Left ventricle myocardium superior (tissue), 1 donor: ENCODE measurements at places on chromosomes 4 and X. TPM values are rescaled to one million over a fixed set of nuclear protein-coding genes. Genes with fewer than 3 reads are reported as not detected.
A peak's percentile ranks its signal among the peaks of the same experiment; 100 is the strongest.

XAGE5 gene
- not detected for total RNA-seq

GRCh38 chr4:141609243-141609642 is 27.1 kb upstream of the IL15 start:
- DNase-seq = peak; percentile 34

DDX60 gene
- 5.6 TPM for total RNA-seq

DNA sequence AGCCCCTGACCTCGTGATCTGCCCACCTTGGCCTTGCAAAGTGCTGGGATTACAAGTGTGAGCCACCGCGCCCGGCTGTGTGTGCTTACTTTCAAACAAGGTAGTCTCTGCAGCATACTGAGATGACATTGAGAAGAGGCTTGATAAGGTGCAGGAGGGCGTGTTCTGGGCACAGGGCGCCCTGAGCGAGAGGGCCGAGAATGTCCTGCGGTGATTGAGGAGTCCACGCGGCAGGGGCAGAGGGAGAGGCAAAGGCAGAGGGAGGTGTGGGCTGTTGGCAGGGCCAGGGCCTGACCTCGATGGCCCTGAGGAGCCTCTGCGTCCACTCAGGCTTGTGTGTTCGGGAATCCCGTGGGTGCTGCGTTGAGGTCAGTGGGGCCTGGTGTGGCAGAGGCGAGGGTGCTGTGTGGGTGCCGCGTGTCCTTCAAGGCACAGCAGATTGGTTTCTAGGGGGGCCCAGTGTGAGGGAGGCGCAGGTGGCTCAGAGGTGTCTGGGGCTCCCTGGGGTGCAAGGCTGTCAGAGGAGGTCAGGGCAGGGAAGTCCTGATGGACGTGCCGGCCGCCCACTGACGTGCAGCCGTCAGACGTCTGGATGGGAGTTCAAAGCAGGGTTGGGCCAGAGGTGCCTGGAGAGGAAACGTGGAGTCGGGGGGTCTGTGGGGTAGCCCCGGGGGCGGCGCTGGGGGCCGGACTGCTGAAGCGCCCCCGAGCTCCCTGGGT is 12.1 kb downstream of the PCGF3 start:
- DNase-seq = no peak

GRCh38 chrX:65744965-65745364 is 77.5 kb downstream of the MSN start:
- no peak for DNase-seq

CLDN2 gene
- not detected for total RNA-seq

DMP1 gene
- not detected for total RNA-seq

DNA sequence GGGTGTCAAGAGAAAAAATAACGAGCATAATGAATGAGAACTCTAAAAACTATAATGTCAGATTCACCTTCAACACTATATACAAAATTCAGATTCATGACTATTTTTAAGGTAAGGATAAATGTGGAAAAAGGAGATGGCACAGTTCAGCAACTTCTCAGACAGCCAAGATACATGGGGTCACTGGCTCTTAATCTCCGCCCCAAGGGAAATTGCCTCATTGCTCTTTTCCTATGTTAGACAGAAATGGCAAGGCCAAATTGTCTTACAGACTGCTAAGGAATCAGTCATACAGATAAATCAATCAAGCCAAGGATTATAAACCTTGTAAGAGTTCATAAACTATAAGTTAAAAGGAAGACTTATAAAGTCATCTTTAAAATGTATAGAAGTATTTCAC is 183.4 kb downstream of the OPHN1 start:
- DNase-seq = no peak

ZDHHC15 gene
- total RNA-seq = 3.5 TPM

- DNase-seq = no peak
Measured at GRCh38 chrX:47170861-47171692, 22.6 kb upstream of the UBA1 start.

GRCh38 chrX:119638725-119639471 is 32.7 kb upstream of the NKRF start:
- DNase-seq = no peak

GRCh38 chr4:94412658-94413038 is 39.1 kb upstream of the PDLIM5 start:
- DNase-seq = no peak

CABS1 gene
- not detected for total RNA-seq

DNA sequence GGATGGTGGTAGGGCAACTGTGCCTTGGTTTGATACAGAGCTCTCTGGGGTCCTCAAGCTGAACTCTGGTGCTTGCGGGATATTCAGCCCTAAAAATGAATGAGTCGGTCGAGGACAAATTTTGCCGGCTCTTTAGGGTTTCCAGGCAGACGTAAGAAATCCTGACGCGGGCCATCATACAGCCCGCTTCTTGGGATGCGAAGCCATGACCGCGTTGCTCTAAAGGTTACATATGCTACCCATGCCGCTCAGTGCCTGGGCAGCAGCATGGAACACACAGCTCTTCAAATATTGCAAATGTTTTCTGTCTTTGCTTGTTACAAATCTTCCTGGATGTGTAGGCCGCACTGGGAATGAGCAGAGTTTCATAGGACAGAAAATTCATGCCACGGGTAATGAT is 55.6 kb downstream of the NBDY start:
- DNase-seq = no peak

DNA sequence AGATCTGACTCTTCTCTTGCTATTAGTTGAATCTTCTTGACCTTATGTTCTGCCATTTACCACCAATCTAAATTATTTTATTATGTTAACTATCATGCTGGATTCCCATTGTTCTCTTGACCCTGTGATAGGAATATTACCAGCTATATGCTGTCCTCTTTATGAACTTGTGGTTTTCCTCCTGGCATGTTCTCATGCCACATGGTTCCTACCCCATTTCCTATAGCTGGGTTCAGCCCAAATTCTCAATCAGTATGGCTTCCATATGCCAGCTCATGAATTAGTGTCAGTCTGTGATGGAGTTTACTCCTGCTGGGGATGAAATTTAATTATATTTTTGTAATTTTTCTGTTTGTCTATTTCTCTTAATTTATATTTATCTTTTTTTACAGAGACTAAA is 430.5 kb downstream of the SMARCA1 start:
- DNase-seq = no peak

- DNase-seq = no peak
Measured at GRCh38 chr4:173246719-173247118, 78.1 kb downstream of the GALNT7 start.

DNA sequence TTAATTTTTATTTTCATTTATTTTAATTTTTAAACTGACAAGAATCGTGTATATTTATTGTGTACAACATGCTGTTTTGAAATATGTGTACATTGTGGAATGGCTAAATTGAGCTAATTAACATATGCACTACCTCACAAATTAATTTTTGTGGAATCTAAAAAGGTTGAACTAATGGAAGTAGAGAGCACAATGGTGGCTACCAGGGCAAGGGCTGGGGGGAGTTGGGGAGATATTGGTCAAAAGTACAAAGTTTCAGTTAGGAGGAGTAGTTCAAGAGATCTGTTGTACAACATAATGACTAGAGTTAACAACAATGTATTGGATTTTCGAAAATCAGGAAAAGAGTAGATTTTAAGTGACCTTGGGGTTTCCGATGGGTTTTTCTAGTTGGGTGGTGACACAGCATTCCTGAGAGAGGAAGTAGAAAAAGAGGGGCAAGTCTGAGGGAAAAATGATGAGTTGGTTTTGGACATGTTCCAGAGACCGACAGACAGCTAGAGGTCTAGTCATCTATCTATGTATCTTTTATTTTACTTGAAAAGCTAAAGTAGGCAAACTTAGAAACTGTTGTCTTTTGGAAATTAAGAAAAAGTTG is 23.2 kb downstream of the APOO start:
- no peak for DNase-seq

DNA sequence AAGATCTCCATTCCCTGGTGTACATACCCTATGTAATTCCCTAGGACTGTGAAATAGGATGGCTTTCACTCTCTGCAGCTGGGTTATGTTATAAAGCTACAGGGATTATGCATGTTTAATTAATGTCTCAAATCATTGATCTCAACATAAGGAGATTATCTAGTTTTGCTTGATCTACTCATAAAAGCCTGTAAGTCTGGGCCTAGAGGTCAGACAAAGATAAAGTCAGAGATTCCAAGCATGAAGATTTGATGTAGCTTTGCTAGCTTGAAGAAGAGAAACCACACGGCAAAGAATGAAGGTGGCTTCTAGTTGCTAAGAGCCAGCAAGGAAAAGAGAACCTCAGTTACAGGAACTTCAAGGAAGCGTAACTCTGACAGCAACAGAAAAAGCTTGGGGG is 456.9 kb downstream of the CCSER1 start:
- no peak for DNase-seq

DNA sequence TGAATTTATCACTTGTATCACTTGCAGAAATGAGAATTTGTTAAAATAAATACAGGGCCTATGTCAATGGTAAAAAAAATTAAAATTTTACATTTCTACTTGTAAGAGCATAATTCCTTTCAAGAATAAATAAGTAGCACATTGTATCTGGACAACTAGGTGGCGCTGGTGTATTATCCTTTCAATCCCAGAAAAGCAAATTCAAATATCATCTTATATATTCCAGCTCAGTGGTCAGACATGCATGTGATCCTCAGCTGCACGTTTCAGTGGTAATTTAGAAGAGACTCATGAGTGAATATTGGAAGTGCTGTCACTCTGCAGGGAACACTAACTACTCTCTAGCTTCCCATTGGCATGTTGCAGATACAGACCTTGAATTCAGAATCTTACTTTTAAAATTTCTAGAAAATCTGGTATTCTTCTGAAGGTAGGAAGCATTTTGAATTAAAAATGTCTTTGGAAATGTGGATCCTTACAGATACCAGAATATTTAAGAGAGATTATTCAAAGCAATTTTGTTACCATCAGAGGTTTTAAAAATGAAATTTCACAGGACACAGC is 1414.7 kb upstream of the TENM3 start:
- DNase-seq = no peak

DNA sequence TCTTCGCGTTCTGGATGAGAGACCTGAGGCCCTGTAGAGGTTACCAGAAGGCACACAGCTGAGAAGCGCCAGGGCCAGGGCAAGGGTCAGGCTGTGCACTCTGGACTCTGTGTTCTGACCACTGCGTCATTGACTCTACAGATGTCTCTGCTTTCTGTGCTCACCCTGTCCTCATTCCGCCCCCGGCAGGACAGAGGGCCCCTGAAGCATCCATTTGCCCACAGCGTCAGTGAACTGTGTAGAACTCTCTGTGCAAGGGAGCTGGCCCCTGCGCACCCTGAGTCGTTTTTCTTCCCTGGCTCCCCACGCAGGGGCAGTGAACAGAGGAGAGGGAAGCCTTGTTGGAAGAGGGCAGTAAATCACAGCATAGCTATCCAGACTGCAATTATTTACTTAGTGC is 6.1 kb upstream of the WAS start:
- no peak for DNase-seq

CCNB3 gene
- 0.17 TPM for total RNA-seq

XAGE1B gene
- not detected for total RNA-seq

GRCh38 chrX:112779139-112779538 is 61.5 kb downstream of the AMOT start:
- peak; percentile 22 for DNase-seq

ZC4H2 gene
- total RNA-seq = 3.1 TPM

GRCh38 chr4:10005632-10006031 is 15.7 kb downstream of the SLC2A9 start:
- no peak for DNase-seq

DNA sequence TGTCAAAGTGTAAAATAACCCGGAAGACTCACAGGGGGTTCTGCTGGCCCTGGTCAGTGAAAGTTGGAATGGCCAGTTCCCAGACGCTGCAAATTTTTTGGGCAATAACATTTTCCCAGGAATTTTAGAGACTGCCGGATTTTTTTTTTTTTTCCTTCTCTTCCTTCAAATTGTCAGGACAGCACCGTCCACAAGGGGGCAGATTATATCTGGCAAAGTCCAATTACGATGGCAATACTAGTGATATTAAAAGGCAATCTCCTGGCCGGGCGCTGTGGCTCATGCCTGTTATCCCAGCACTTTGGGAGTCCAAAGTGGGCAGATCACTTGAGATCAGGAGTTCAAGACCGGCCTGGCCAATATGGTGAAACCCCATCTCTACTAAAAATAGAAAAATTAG is 20.5 kb downstream of the SLC25A5 start:
- peak; percentile 31 for DNase-seq

- no peak for DNase-seq
Measured at GRCh38 chr4:147599206-147599605, 18.0 kb upstream of the TMEM184C start.
